ENCODE measurements at places on chromosomes 3 and 15.

DNA sequence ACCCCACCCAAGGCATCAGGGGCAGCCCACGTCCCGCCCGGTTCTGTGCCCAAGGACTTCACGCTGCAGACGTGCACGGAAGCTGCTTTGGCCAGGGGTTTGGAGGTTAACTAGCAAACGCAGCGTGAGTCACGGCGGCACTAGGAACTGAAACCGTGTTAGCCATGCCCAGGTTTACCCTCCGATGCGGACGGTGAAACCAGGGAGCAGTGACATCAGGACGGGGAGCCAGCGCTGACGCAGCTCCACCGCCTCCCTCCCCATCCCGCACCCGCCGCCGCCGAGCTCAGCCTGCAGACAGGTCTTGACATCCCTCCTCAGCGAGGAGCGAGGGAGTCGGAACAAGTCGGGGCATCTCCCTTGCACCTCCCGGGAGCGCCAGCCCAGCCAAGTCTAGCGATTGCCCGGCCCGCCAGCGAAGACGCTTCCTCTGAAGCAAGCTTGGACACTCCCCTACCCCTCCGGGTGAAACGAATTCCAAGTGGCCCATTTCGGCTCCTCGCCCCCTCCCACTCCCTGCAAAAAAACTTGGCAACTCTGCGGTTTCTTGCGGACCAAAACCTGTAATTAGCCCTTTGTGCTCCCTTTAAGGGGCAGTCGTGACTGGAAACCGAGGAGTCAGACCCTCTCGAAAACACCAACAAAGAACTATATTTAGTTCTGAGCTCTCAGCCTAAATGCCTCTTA, 1.4 kb upstream of the RAP2B start:
- DNase-seq: peak; percentile 90

DNA sequence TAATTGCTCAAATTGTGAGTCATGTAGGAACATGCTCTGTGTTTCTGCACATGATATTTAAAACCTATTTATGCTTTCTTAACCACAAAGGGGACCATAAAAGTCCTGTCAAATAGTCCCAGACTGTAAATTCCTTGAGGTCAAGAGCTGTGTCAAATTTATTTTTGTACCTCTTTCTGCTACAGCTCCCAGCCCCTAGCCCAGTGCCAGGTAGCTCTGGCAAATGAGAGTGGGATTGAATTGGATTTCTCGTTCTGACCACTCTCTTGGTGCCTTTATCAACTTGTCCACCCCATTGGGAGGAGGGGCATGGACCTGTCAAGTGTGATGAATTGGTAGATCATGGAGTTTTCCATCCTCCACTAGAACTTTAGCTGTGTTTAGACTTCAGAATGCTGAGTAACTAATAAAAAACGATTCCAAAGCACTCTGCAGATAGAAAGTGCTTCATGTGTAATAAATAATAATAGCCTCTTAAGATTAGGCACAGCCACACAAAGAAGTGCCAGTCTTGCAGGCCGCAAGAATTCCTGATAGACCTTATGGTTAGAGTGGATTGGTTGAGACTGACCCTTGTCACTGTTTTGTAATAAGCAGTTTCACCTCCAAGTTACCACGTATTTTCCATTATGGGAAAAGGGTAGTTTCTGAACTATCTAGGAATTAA, 120.4 kb downstream of the LPP start:
- peak; percentile 55 for DNase-seq

DNA sequence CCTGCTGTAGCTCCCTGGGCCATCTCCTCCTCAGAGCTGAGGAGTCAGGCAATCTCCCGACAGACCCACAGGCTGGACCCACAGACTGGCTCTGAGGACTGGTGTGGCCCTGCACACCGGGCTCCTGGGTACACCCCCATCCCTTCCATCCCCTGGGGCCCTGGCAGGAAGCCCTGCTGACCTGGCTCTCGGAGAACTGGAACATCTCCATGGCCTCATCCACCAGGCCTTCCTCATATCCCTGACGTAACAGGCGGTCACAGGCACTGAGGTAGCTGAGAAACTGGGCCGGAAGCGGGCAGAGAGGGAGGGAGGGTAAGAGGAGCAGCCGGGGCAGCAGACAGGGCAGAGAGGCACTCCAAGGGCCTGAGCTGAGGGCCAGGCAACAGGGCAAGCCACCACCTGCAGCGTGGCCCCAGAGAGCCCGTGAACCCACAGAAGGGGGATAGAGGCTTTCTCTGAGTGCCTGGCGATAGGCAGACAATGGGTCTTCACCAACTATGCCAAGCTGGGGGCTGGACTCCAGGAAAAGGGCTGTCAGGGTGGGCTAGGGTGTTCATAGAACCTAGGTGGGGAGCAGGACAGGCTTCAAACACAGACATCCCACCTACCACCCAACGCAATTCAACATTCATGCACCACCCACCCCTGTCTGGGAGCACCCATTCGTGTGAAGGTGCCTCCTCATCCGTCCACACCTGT, 17.9 kb downstream of the KBTBD13 start:
- no peak for DNase-seq

GRCh38 chr3:182063742-182064141, 352.0 kb downstream of the SOX2 start:
- DNase-seq: no peak

DNA sequence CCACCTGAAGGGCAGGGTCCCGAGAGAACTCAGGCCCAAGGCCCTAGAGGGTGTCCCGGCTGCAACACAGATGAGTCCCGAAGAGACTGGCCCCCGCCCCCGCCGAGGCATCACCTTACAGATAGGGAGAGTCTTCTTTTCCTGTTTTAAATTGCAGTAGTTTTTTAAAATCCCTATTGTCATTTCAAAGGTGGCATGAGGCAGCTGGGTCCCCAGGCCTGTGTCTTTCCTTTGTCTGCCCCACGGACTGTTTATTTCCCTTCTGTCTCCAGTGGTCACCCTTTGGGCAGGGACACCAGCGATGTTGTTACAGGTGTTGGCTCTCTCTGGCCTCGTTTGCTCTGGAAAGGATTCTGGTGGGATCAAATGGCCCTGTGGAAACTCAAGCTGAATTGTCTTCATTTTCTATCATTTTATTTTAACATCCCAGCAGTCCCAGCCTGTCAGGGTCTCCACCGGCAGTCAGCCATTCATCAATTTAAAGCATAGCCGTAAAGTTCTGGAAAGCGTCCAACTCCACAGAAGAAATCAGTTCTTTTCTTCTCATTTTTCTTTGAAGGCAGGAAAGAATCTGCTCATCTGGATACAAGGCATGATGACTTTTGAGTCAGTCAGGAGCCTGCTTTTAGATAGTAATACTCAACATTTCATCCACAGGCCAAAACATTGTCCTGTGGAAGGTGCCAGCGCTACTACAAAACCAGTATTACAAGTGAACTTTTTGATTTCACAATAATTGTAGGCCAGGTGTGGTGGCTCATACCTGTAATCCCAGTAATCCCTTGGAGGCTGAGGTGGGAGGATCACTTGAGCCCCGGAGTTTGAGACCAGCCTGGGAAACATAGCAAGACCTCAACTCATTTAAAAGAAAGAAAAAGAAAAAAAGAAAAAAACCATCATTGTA, 96.2 kb downstream of the HES1 start:
- no peak for DNase-seq

- DNase-seq: no peak
Measured at GRCh38 chr3:30685267-30685667, 78.9 kb downstream of the TGFBR2 start.

DNA sequence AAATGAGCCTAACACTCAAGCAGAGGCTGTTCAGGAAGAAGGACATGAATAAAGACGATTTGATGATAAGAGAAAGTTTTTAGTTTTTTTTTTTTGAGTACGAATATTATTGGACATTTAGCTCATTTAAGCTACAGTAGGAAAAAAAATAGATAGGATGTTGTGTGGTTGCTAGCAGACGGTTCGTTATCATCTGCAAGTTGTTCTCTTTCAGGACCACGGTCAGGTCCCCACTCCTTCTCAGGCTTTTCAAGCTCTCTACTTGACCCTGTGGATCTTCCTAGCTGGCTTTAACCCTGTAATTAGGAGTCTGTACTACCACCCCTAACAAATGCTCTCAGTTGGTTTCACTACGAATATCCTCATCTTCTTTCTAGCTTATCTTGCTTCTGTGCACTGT, 1.1 kb downstream of the KCNH8 start:
- peak; percentile 36 for DNase-seq

DNA sequence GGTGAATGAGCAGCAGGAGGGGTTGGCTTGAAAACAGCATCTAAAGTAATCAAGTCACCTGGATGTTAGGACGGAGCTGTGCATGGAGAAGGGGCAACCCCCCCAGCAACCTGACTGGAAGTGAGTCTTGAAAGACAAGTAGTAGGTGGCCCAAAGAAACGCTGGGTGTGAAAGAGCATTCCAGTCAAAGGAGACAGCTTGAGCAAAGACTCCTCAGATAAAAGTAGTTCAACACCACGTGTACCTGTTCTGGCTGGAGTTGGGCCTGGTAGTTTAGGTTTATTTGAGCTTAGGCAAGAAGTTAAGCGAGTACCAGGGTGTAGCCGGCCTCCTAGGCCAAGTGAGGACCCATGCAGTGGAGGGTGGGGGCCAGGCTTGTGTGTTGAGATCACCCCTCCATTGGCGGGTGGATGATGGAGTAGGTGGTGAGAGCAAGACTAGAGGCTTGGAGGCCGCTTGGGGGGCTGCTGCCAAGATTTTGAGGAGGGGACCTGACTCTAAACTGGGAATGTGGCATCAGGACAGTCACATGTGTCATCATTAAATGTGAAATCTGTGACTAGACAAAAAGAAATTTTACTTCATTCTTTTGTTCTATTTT, 61.3 kb downstream of the ABHD2 start:
- no peak for DNase-seq

DNA sequence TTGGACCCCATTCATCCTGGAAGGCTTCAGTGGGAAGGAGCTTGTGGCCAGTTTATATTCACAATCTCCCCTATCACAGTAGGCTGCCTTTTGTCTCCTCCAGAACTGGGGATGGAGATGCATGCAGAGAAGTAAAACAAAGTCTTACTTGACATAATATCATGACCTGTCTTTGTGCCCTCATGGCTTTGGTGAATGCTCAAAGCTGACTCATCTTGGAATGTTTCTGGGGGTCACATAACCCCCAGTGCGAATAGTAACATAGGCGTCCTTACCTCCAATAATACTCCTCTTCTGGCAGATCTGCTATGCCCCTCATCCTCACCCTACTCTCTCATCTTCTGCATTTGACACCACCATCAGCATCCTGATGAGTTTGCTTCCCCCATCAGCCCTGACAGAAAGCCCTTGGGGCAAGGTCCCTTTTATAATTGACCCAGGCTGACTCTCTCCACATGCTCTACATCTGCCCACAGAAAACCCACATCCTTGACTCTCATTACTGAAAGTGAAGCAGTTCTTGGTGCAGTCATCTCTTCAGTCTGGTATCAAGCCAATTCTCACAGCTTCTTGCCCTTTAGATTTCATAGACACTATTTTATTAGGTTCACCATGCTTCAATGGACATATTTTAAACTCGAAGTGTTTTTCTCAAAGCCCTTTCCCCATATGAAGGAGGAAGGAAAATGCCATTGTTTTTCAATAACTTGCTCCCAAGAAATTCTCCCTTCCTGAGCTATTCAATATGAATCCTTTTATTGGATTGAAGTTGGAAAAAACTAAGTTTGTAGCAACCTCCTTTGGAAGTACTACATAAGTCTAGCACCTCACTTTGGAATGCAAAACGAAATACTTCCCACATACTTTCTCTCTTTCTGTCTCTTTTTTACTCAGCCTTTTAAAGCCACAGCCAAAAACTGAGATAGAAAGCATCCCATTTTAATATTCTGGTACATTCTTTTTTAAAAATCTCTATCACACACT, 36.6 kb downstream of the OSTN start:
- DNase-seq: no peak

DNA sequence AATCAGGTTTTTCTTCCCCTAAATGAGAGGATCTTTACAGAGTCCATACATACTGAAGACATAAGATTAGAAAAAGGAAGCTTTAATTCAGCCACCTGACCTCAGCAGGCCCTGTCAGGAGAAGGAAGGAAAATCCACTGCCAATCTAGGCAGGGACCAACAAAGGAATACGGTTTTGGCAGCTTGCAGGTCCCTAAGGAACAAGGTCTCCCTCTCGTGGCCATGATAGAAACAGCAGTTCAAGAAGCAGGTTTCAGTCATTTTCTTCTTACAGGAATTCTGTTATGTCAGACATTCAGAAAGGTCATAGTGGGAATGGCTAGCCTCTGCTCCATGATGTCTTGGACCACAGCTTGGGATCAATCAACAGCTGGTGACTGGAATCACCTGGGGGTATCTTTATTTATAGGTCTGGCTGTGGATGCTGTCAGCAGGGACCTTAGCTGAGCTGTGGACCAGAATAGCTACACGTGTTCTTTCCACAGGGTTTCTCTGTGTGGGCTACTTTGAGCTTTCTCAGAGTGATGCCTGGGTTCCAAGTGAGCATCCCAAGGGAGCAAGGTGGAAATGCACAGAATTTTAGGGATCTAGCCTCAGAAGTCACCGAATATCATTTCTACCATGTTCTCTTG, 9.4 kb upstream of the CMSS1 start:
- DNase-seq: peak; percentile 63

- no peak for DNase-seq
Measured at GRCh38 chr15:31570591-31570990, 244.0 kb downstream of the KLF13 start.

- no peak for DNase-seq
Measured at GRCh38 chr3:46091741-46092701, 64.7 kb upstream of the XCR1 start.

GRCh38 chr15:44045217-44045616, 149.9 kb downstream of the FRMD5 start:
- DNase-seq: no peak

GRCh38 chr3:184005941-184006507, 11.7 kb downstream of the ABCC5 start:
- peak; percentile 60 for DNase-seq

DNA sequence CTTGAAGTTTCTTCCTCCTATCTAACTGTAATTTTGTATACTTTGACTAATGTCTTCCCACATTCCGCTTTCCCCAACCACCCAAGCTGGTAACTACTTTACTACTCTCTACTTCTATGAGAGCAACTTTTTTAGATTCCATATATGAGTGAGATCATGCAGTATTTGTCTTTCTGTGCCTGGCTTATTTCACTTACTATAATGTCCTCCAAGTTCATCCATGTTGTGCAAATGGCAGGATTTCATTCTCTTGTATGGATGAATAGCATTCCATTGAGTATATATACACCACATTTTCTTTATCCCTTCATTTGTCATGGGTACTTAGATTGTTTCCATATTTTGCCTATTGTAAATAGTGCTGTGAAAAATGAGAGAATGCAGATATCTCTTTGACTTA, 78.5 kb upstream of the CCNL1 start:
- DNase-seq: no peak

- DNase-seq: no peak
Measured at GRCh38 chr3:49098429-49098828, 4.6 kb upstream of the QRICH1 start.
